ENCODE measurements at places on chromosomes 1 and 21.

GRCh38 chr21:39073717-39074116, 109.5 kb downstream of the PSMG1 start:
- DNase-seq = no peak

- DNase-seq = no peak
Measured at GRCh38 chr1:112527266-112528010, 18.7 kb downstream of the WNT2B start.

GRCh38 chr1:211783897-211784296, 46.7 kb downstream of the LPGAT1 start:
- DNase-seq = no peak

GRCh38 chr1:212401042-212401441, 13.6 kb downstream of the PACC1 start:
- DNase-seq = no peak

GRCh38 chr1:117001254-117001927, at the start of gene CD101:
CD101 (plus strand) TSS chr1:117001760; CDS start chr1:117001818, 58 bp downstream.
- no peak for DNase-seq

DNA sequence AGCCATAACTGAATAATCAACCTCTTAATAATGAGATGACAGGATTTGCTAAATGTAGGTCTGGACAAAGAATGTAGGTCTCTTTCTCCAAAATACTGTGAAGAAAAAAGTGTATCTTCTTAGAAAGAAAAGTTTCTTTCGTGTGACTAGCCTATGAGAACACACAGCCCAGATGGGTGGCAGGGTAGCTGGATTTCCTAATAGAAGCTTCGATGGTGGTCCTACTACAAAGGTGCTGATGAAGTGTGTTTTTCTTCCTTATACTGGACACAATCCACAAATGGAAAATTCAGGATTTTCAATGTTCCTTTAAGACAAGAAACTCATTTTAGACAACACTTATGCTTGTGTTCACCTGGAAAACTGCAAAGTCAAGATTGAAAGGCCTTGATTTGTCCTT, 90.2 kb upstream of the ZNHIT6 start:
- DNase-seq = no peak

GRCh38 chr1:40802078-40802741, 18.6 kb downstream of the KCNQ4 start:
- DNase-seq = peak; percentile 92

GRCh38 chr1:2633936-2634491, 1.2 kb upstream of the MMEL1 start:
- DNase-seq = no peak

GRCh38 chr1:109713636-109714035, 1.6 kb downstream of the GSTM5 start:
- DNase-seq = no peak

GRCh38 chr1:18922319-18922726, 20.0 kb upstream of the ALDH4A1 start:
- DNase-seq = no peak

DNA sequence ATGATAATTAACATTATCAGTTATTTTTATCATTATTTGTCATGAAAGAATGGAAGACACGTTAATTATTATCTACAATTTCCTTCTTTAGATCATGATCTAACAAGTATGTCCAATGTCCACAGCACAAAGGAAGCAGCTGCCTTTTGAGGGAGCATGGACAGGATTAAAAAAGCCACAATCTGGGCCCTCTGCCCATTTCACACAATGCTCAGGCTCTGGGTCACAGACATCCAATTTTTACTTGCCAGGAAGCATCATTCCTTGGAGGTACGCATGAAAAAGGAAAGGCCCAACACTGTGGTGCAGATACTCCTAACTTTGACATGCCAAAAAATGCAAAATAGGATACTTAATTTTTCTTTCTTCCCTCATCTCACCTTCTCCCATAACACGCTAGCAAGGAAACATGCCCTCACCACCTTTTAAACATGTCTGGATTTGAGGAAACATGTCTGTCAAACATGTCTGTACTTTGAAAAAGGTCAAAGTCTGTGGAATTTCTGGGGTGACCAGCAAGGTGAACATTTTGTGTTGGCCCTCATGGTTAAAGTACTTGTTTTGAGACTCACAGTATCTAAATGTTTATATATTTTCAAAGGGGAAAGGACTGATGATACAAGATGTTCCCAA, 40.0 kb downstream of the GADD45A start:
- peak; percentile 44 for DNase-seq

- DNase-seq = no peak
Measured at GRCh38 chr21:21085206-21085605, 87.0 kb downstream of the NCAM2 start.

- DNase-seq = no peak
Measured at GRCh38 chr1:162908780-162909179, 47.8 kb upstream of the CCDC190 start.

DNA sequence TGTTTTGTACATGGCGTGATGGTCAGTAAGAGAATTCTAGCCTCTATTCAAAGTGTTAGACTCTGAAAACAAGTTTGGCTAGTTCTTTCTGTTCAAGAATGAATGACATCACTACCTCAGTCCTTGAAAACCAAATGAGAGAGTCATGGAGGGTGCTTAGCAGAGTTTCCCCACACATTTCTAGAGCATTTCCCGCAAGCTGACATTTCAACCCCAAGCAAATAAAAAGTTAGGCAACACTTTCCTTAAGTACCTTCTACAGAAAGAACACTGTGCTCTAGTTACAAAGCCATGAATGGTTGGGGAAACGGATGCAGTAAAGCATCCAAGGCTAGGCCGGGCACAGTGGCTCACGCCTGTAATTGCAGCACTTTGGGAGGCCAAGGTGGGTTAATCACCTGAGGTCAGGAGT, 47.9 kb upstream of the SLC44A3 start:
- DNase-seq = no peak

GRCh38 chr1:203340112-203340790, 10.7 kb downstream of the FMOD start:
- peak; percentile 79 for DNase-seq

DNA sequence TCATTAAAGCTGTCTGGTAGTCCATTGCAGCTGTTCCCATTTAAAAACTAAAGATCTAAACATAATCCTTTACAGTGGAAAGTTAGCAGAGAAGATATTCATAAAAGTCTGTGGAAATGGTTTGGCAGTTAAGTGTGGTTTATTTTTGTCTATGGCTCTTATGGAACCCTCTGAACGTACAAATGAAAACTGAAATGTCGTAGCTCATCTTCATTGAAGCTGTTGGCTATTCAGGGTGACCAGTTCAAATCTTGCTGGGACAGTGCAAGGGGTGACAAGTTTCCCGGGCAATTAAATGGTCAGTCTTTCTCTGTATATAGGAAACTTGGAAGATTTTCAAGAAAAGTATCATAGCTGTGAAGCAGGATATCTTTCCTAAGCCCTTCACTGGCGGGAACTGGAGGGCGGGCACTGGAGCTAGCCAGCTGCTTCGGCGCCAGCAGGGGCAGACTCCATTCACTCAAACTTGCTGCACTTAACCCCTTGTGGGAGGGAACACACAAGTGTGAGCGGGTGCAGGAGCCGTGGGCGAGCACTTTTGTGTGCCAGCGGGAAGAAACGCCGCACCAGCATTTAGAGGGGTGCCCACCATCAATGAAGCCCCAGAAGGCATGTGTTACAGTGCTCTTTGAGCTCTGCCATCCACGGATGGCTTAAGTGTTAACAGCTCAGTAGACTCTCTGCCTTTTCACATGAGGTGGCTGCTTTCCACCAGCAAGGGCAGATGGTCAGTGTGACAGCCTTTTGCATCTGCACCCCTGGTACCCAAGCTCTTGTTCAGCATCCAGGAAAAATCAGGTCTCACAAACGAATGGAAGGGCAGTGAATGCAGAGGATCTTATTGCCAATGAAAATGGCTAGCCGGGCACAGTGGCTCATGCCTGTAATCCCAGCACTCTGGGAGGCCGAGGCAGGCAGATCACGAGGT, 232.1 kb upstream of the KAZN start:
- DNase-seq = no peak
